ENCODE measurements at places on chromosomes 5 and 9.
A peak's percentile ranks its signal among the peaks of the same experiment; 100 is the strongest.

DNA sequence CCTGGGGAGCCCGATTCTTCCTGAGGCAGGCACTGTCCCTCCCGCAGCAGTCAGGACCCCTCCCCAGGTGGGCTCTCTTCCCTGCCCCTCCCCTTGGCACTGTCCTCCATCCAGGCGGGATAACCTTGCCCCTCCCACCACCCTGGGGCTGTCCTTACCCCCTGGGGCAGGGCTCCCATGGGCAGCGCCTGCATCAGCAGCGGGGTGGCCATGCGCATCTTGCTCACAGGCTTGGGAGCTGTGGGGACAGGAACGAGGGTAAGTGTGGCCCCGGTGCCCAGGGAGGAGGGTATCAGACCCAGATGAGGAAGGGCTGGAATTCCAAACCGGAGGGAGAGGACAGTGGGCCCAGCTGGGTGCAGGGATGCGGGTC lies 6.0 kb downstream of the CD74 start:
- no peak for DNase-seq

GRCh38 chr5:164561933-164562872 lies 1056.8 kb downstream of the MAT2B start:
- no peak for DNase-seq

GRCh38 chr9:108434036-108434435 lies 421.8 kb downstream of the ACTL7B start:
- DNase-seq: no peak

DNA sequence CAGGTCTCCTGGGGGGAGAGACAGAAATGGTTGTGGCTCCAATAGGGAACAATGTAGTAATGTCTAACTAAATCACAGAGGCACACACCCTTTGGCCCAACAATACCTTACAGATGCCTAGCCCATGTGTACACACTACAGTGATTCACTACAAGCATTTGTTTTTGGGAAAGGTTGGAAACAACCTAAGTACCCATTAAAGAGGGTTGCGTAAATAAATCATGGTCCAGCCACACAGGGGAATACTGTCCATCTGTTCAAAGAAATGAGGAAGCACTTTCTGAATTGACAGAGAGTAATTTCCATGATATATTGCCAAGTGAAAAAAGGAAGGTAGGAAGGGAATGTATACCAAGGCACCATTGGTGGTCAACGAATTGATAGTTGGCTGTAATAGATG lies 22.0 kb upstream of the GTF3C5 start:
- DNase-seq: no peak

DNA sequence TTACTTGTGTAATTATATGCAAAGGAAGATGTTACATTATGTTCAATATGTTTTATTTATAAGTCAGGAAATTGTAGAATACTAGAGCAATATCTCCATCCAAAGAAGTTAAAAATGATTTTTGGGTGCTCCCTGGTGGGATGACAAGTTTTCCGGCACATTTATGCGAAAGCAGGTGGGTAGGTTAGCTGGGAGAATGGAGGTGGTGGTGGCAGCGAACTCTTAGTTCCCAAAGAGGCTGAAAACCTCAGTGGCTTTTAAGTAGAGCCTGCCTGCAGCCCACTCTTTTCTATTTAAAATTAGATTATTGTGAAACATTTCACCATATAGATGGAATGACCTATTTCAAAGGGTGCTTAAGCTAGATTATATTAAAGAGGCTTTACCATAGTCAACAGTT lies 51.8 kb downstream of the ANKRD33B start:
- DNase-seq: no peak

- no peak for DNase-seq
Observed at GRCh38 chr9:110078604-110079003, 129.4 kb downstream of the C9orf152 start.

DNA sequence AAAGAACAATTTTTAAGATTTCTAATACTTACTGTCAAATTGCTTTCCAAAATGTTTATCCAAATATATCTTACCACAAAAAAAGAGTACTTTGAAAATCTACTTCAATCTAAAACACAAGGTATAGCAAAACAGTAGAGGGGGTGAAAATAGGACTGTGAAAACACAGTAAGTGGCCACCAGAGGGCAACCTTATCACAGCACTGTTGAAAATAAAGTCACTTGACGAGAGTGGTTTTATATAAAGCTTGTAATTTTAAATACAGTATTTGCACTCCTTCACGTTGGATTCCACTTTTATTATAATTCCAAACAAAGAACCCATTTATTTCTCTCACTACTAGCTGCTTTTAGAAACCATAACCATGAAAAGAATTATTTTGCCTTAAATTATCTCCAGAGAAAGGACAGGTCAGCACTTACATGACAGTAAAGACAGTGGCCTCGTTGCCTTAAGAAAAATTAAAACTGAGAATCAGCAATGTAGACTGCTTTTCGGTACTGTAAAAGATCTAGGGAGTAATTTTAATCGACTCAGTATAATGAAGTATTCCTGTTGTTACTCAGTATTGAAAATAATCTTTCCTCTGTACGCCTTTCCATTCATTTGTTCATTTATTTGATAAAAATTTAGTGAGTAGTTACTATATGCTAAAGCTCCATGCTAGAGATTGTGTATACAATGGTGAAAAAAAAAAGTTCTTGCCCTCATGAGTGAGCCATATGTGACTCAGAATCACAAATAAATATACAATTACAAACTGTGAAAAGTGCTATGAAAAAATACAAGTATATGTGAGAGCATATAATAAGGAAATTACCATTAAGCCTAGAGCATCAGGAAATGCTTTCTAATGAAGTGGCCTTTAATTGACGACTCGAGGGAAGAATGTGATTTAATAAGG lies 40.0 kb upstream of the CDK5RAP2 start:
- peak; percentile 42 for DNase-seq

- DNase-seq: no peak
Observed at GRCh38 chr9:13186774-13187173, 92.7 kb downstream of the MPDZ start.

DNA sequence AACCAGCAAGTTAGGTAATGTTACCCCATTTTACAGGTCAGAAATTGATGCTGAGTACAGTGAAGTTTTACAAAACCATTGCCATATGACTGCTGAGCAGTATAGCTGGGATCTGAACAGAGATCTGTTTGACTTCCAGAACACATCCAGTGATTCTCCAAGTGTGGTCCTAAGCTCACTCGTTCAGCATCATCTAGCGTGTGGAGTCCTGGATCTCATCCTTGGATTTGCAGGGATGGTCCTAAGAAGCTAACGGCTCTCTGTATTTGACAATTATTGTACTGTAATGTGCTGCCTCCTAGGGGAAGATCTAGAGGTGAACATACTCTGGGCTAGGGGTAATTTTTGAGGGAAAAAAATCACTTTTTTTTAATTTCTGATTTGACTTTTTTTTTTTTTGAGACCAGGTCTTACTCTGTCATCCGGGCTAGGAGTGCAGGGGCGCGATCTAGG lies 1.4 kb downstream of the SLC26A2 start:
- DNase-seq: no peak

- DNase-seq: no peak
Observed at GRCh38 chr5:1363160-1363559, 18.3 kb upstream of the CLPTM1L start.

DNA sequence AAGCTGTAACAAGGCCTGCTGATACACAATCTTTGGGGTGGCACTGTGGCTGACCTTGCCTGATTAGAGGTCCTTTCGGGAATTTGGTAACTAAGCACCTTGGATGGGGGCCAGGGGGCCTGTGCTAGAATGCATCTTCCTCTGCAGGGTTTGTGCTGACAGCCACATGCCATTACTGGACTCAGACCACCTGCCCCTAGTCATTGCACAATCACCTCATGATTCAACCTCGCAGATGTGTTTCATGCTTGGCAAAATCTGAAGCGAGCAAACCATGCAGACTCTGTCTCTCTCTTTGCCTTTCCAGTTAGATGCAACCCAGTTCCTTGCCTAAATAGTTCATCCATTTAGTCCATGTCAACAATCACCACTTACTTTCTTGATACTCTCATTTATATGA lies 96.5 kb upstream of the ERCC6L2 start:
- no peak for DNase-seq

DNA sequence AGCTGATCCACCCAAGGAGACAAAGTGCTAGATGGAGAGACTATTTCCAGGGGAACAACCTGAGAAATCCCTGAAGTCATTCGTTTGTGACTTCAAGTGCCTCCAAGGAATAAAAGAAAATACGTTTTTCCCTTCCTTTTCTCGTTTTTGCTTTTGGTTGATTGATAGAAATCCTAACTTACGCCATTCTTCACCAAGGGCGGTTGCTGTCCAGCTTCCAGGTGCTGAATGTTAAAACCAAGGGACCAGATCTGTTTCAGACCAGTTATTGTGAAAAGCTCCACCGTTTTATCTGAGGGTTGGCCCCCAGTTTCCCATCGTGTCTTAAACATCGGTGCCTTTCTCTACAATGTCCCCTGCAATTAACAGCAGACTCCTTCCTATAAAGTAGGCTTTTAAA lies 600.7 kb upstream of the SGCD start:
- DNase-seq: no peak

DNA sequence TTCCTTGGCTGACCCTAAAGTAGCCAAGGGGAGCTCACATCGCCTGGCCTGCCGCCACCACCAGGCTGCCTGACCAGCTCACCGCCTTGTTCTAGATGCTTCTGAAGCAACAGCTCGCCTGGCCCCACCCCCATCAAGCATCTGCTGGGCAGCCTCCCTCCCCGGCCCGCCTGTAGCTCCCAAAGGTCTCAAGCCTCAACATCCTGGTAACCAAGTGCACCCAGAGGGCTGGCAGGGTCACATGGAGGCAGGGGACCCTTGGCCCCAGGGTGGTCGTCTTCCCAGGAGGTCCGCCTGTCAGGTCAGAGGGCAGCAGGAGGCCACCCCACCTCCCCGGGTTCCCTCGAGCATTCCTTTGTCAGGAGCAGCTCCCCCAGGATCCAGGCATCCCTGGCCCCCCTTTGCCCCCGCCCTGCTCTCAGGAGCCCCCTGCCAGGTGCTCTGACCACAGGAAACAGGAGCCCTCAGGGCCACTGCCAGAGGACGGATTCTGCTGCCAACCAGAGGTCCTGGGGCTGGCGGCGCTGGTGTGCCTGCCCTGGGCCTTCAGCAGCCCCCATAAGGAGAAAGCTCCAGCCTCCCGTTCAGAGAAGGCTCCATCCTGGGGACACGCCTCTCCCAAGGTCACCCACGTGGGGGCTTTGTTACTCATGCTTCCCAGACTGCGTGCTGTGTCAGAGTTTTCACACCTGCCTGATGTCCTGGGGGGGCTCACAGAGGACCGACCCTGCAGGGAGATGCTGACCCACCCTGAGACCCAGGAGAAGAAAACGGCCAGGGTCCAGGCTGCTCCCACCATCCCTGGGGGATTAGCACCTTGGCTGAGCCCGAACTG lies 3.5 kb upstream of the LRRC14B start:
- no peak for DNase-seq

- DNase-seq: no peak
Observed at GRCh38 chr5:66992547-66992946, 204.1 kb downstream of the CD180 start.

DNA sequence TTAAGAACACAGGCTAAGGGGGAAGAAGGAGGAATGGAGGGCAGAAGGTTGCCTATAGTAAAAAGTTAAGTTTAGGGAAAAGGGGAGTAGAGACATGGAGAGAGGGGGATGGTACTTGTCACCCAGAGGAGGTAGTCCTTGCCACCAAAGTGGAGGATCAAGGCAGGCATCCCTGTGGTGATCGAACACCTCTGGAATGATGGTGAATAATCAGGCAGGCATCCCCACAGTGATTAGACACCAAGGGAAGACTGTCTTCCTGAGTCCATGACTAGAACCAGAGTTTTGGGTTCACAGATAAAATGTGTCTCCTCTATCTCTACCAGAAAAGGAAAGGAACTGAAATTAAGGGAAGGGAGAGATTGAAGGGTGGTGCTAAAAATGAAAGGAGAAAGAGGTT lies 19.2 kb upstream of the HMGCS1 start:
- no peak for DNase-seq

GRCh38 chr9:27247756-27248155 lies 49.2 kb downstream of the EQTN start:
- no peak for DNase-seq

DNA sequence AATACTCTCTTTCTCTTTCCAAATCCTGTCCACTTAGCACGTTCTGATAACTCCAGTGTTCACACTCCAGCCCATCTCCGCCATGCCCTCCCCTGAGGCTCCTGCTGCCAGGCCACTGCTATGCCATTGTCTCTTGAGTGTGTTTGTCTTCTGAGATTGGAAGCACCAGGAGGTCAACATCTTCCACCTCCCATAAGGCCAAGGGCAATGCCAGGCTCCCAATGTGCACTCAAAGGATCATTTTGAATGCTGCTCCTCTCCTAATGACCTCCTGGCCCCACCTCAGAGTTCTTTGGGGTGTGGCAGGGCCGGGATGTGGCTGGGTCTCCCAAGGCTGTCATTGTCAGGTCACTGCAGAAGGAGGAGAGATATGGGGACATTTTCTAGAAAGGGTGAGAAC lies 19.5 kb downstream of the IGIP start:
- no peak for DNase-seq

GRCh38 chr5:72096602-72097188 lies 10.6 kb upstream of the MAP1B start:
- no peak for DNase-seq

DNA sequence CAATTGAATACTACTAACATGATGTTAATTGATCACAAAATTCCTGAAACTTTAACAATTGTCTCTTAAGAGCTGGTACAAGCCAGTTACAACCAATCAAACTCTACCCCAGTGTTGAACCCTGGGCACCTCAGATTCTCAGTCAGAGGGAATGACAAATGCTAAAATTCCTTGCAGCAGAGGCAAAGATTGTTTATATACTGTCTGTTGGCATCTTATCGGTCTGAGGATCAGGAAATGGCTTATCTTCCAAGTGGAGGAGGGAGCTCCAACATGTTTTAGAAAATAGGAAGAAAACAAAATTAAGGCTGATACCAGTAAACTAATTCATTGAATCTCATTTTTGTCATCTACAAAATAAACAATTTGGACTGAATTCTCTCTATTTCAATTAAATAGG lies 527.8 kb upstream of the ZNF608 start:
- DNase-seq: no peak

DNA sequence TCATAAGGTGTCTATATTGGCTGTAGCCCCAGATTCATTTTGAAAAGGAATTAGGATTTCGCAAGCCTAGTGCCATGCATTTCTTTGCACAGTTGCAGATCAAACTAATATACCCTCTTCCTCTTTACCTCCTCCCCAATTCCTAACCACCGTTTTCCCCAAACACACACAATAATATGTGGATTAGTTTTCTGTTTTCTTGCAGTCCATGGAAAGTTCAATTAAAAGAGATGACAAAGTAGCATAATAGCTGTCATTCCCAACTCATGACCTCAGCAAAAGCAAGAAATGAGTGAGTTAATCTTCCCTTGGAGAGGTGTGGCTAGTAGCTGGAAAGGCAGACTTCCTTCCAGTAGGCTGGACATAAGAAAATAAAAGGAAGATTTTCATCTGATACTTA lies 349.1 kb downstream of the TMEM232 start:
- DNase-seq: no peak

DNA sequence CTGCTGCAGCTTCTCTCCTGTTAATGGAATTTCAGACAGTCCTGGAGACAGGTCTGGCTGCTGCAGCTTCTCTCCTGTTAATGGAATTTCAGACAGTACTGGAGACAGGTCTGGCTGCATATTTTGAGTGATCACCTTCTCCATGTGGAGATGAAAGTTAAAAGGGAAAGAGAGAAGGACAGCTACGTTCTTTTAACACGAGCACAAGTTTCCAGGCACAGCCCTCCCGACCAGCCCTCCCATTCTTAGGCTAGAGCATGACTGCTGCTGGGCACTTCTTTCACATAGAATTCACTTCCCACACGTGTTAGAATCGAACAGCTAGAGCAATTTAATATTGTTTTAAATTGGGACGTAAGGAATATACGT lies 133.3 kb upstream of the DMRT1 start:
- DNase-seq: no peak

Measured in activated gamma-delta T cell treated with anti-CD3 and anti-CD28 coated beads, Interleukin-2, amount 50 U/mL, for 16 hours (primary cell).